ENCODE measurements at places on chromosomes 3 and 15. TPM values are rescaled to one million over a fixed set of nuclear protein-coding genes. Genes with fewer than 3 reads are reported as not detected.

CLDN18 gene
- not detected for total RNA-seq

C3orf85 gene
- not detected for total RNA-seq

ULK3 gene
- total RNA-seq, result 49.0 TPM

IL17RE gene
- total RNA-seq, result 12.4 TPM

PLA2G4F gene
- total RNA-seq, result not detected

LRRC3B gene
- total RNA-seq, result not detected

LAMB2 gene
- 0.65 TPM for total RNA-seq

ENTPD3 gene
- not detected for total RNA-seq

GABRR3 gene
- total RNA-seq, result not detected

GMPPB gene
- total RNA-seq, result 61.9 TPM

NR2F2 gene
- not detected for total RNA-seq

CLSTN2 gene
- total RNA-seq, result not detected

DHX30 gene
- 74.2 TPM for total RNA-seq

DPH6 gene
- 14.3 TPM for total RNA-seq

SERINC4 gene
- not detected for total RNA-seq

GALNT15 gene
- total RNA-seq, result 0.42 TPM
